ENCODE measurements at places on chromosomes 6 and 20.

- DNase-seq: no peak
Measured at GRCh38 chr6:26086211-26086610, 1.0 kb upstream of the HFE start.

GRCh38 chr6:45148711-45149341 is 179.3 kb upstream of the RUNX2 start:
- DNase-seq: no peak

DNA sequence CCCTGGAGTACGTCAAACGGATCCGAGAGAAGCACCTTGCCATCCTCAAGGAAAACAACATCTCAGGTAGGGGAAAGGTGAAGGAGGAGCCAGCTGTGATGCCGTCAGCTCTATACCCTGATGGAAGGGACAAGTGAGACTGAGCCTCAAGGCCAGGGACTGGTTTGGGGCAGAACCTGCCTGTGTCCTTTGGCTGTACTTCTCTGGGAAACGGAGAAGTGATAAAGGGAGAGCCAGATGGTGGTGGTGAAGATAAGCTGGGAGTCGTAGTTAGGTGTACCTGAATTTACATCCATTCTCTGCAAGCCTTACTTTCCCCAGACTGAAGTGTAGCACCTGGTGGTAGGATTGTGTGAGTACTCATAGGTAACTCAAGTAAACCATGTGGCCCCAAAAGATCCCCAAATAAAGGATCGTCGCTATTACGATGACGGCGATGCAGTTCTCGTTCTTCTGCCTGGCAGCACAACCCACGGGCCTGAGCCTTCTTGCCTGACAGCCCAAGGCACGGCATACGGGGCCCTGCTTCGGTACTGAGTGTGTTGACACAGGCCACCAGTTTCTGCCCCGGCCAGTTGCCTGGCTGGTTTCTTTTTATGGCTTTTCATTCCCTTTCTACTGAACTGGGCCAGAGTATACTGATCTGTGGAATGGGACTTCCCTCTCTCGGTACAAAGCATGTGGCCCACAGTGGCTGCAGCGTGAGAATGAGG is 10.6 kb downstream of the PCIF1 start:
- DNase-seq: no peak

DNA sequence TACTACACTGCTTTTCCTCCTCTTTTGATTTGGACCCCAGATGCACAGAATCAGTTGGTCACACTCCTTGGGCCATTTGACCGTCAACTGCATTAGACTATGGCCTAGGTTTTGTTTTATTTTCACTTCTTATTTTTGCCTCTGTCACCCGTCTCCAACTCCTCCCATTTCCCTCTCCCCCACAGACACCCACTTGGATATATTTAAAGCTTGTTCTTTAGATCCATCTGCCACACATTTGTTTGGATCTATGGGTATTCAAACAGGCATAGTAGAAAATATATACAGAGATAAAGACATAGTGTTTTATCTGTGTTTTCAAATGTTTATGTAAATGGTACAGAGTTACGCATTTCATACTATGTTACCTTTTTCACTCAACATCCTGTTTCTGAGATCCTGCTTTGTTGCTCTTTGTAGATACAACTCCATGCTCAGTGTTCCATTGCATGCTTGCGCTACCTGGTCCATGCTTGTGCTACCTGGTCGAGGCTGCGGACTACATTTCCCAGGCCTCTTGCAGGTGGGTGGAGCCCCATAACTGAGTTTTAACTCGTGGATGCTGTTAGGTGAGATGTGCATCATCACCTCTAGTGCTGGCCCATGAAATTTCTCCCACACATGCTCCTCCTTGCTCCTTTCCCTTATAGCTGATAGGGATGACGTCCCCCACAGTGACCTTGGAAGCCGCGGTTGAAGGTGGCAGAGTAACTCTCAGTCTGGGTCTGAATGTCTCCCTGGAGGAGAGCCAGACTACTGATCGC is 11.5 kb upstream of the PREX1 start:
- DNase-seq: no peak

GRCh38 chr6:138691595-138692057 is 81.9 kb upstream of the CCDC28A start:
- no peak for DNase-seq

- no peak for DNase-seq
Measured at GRCh38 chr6:85865420-85866369, 223.0 kb upstream of the SYNCRIP start.

DNA sequence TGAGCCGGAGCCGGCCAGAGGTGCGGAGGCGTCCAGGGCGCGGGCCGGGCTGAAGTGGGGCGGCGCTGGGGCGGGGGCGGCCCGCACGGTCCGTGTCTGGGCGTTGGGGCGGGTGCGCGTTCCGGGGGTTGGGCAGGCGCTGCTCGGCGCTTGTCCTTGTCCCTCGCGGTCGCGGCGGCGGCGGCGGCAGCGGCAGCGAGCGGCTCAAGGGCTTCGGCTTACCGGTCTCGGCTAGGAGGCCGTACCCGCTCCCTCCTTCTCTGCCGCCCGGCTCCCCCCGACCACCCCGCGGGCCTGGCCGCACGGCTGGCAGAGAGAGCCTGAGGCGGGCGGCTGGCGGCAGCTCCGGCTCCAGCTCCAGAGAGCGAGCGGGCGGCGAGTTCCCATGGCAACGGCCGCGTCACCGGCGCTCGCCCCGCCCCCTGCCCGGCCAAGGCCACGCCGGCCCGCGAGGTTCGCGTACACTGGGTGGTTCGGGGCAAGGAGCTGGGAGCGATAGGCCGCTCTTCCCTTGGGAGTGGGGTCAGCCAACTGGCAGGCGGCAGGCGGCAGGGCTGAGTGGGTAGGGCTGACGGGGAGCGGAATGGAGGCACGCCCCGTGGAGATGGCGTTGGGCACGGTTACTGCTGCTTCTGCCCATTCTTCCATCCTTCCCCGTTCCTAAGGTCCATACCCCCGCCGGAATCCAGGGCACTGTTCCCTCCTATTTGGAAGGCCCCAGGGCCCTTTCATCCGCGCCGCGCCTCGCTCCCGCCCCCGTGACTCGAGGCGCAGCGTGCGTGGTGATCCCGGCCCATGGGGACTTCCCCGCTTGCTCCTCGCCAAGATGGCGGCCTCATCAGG is at the start of gene LRRC73:
Gene LRRC73 (minus strand): TSS at position 363 of the 843 bp plus-strand sequence. CDS start 561 bp downstream, outside the sequence.
- peak; percentile 92 for DNase-seq

GRCh38 chr6:154356113-154356512 is 490 bp downstream of the IPCEF1 start:
- DNase-seq: no peak

- DNase-seq: no peak
Measured at GRCh38 chr6:41451039-41451438, 95.1 kb upstream of the FOXP4 start.

- DNase-seq: no peak
Measured at GRCh38 chr6:71106276-71106675, 149.4 kb upstream of the B3GAT2 start.

- no peak for DNase-seq
Measured at GRCh38 chr6:127812985-127813698, 87.7 kb downstream of the THEMIS start.

DNA sequence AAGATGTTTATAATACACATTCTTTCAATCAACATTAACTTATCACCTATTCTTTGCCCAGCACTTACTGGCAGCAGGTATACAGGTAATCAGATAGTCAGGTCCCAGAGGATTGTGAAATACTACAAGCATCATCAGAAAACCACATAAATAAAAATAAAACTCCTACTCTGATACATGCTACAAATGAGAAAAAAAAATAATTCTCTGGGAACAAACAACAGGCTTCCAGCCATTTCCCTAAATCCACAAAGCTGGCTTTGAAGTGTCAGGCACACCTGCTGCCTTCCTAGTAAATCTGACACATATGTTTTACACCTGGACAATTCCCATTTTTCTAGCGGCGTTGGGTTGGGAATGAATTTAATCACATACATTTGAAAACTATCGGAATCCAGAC is 384.5 kb upstream of the CDH4 start:
- no peak for DNase-seq

- DNase-seq: no peak
Measured at GRCh38 chr6:163327921-163328320, 86.6 kb upstream of the QKI start.

DNA sequence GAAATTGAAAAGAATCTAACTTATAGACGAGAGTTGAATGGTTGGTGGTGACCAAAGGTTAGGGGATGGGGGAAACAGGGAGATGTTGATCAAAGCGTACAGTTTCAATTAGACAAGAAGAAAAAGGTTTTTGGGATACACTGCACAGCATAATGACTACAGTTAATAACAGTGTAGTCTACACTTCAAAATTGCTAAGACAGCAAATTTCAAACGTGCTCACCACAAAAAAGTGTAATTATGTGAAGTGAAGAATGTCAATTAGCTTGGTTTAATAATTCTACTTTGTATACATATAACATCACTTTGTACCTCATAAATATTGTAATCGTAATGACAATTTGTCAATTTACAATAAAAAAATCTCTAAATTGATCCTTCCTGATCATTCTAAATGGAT is 267.5 kb downstream of the RNGTT start:
- no peak for DNase-seq

DNA sequence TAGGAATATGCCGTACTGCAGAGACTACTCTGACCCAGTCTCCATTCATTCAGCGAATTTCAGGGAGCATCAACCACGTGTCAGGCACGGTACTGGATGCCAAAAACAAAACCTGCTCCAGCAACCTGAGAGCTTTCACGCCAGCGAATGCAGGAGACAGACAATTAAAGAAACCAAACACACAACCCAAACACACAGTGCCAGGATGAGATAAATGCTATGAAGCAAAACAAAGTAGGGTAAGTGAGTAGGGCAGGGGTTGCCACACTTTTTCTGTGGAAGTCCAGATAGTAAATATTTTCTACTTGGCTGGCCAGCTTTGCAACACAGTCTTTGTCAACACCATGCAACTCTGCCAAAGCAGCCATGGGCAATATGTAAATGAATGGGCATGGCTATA is 10.0 kb downstream of the MOCS1 start:
- no peak for DNase-seq

DNA sequence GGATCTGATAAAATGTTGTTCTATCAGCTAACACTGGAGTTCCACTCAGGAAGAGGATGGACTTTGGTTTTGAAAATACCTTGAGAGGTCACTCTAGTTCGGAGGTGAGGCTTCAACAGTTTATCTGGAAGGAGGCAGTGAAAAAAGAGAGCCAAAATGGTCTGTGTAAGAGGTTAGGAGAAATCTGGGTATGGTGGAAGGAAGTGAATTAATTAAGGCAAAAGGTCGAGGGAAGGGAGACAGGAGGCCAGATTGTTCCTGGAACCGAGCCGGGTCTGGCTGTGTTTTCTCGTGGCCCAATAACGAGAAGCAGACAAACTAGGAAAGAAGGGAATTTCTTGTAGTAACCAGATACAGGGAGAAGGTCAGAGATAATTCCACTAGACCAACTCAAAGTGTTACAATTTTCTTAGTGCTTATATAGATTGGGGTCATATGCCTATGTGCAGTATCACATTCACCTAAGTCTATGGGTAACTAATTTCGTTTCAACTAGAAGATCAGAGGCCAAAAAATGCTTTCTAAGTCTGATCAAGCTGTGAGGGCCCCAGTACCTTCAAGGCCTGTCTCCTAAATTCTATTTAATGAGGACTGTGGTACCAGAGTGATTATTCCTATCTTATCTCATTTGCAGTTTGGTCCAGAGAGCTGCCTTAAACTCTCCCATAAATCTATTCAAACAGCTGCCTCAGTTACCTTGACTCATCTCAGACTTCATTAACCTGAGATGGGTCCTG is 96.0 kb upstream of the SNX9 start:
- DNase-seq: no peak

GRCh38 chr20:61800359-61801064 is 265.2 kb downstream of the TAF4 start:
- DNase-seq: no peak

- no peak for DNase-seq
Measured at GRCh38 chr6:15207923-15208322, 37.9 kb upstream of the JARID2 start.
